ENCODE measurements at places on chromosomes 5 and 9.

DNA sequence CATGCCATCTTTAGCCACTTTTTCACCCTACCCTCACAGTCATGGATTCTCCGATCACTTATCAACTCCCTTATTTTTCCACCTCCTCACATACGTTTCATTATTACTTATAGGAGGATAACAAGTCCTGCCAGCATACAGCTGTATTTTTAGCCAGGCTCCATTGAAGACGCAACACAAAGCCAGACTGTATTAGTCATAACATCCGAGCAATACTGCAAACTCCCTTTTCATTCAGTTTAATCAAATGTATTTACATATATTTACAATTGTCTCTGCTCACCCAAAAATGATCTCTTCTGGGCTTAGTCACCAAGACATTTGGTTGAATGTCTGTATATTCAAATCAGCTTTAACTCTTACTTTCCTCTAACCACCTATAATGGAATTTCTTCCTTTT lies 126.4 kb upstream of the PRLR start:
- no peak for DNase-seq

DNA sequence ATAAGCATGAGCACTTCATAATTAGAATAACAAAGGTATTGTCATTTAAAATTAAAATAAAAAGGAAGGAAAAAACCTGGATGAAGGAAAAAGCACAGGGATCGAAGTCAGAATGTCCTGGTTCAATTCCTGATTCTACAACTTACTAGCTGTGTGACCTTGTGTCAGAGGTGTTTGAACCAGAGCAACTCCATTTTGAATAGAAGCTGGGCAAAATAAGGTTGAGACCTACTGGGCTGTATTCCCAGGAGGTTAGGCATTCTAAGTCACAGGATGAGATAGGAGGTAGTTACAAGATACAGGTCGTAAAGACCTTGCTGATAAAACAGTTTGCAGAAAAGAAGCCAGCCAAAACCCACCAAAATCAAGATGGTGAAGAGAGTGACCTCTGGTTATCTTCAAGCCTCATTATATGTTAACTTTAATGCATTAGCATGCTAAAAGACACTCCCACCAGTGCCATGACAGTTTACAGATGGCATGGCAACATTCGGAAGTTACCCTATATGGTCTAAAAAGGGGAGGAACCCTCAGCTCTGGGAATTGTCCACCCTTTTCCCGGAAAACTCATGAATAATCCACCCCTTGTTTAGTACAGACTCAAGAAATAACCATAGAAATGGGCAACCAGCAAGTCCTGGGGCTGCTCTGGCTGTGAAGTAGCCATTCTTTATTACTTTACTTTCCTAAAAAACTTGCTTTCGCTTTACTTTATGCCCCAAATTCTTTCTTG lies 412.7 kb downstream of the PIK3R1 start:
- DNase-seq, result no peak

- DNase-seq, result no peak
Measured at GRCh38 chr5:99076723-99077640, 148.2 kb upstream of the CHD1 start.

DNA sequence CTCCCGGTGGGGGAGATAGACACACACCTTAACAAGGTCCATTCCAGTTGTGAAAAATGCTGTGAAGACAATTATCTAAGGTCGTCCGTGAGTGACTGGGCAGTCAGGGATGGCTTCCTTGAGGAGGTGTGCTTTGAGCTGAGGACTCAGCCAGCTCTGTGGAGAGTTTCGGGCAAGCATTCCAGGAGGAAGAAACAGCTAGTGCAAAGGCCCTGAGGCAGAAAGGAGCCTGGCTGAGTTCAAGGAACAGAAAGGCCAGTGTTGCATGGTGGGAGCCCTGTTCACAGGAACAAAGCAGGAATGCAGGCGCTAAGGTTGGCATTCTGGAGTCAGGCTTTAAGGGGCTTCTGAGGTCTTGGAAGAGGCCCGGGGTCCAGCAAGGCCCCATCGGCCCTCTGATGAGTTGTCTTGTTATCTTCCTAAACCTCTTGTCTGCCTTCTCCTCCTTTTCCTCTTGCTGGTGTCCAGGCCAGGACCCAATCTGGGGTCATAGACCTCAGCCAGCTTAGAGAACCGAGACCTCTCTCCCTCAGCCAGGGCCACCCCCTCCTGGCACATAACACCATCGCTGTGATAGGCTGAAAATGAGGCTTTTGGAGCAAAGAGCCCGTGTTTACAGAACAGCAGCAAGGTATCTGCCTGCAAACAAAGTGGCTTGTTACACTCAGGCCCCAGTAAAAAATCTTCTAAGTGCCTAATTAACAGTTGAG lies 270.2 kb upstream of the MVB12B start:
- DNase-seq, result no peak

DNA sequence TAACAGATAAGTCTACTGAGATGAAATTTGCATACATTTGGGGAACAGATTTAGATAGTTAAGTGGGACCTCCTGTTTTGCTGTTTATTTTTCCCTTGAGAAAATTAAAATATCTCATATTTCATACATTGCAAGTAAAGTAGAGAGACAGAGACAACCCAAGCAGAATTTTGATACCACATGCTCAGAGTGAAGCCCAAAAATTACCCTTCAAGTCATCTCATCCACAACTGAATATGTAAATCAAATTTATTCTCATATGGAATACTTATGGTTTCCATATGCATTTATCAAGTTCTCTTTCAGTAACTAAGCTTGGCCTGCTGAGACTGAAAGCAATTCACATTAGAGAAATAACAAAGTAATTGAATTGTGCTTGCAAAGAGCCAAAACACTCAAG lies 474.4 kb downstream of the SEMA5A start:
- no peak for DNase-seq

GRCh38 chr9:90552317-90552716 lies 90.3 kb downstream of the DIRAS2 start:
- DNase-seq, result no peak

- DNase-seq, result no peak
Measured at GRCh38 chr9:124133727-124134126, 122.2 kb downstream of the LHX2 start.

DNA sequence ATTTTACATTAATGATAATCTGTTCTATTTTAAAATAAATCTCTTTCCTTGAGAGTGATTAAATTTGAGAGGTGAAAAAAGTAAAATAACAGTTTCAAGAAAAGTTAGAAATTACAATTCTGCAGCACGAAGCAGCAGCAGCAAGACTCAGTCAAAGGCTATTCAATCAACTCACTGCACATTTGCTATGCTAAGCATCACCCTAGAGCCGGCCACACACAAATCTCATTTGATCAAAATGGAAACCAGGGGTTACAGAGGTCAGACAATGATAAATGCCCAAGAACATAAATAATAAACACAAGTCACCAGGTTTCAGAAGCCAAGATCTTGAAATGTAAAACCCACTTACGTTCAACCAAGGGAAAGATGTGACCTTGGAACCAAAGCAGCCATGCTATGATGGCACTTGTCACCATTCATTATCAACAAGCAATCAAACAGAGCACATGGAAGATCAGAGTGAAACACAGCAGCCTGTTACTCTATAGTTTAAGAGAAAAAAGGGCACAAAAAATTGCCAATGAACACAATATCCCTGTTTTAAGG lies 136.0 kb downstream of the EPB41L4A start:
- no peak for DNase-seq

DNA sequence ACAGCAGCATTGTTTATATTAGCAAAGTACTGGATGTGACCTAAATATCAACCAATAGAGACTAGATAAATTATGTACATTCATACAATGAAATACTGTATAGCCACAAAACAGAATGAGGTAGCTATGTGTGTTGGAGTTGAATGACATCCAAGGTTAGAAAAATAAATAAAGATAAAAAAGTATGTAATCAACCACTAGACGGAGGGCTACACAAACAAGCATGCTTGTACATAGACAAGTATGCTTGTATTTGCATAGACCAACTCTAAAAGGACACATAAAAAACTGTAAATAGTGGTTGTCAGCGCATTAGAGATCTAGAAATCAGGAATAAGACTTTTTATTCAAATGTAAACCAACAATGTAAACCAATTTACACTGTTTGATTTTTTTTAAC lies 3.0 kb downstream of the FEM1C start:
- DNase-seq, result no peak

DNA sequence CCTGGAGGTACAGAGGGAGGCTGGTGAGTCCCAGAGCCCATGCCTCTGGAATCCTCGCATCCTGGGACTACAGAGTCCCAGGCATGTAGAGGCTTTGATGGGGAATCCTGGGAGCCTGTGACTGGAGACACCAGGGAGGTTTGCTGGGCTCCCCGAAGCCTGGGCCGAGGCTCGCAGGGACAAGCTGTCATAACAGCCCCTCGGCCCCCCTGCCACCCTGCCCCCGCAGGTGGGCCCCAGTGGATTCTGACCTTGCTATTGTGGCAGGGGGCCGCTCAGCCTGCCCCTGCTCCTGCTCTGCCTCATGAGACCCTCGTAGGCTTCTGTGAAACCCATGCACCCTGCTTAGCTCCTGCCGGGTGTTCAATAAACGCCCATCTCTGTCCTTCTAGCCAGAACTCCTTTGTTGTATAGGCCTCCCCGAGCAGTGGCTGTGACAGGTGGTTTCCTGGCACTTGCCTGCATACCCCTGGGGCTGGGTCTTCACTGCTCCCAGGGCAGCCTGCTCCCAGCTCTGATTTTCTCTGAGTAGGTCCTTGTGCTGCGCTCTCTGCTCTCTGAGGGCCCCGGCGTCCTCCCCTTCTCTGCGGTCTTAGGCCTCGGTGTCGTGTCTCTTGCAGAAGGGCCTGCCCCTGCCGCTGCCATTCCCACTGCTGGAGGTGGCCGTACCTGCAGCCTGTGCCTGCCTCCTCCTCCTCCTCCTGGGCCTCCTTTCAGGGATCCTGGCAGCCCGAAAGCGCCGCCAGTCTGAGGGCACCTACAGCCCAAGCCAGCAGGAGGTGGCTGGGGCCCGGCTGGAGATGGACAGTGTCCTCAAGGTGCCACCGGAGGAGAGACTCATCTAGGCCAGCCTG lies 20.4 kb downstream of the CRB2 start:
- no peak for DNase-seq

DNA sequence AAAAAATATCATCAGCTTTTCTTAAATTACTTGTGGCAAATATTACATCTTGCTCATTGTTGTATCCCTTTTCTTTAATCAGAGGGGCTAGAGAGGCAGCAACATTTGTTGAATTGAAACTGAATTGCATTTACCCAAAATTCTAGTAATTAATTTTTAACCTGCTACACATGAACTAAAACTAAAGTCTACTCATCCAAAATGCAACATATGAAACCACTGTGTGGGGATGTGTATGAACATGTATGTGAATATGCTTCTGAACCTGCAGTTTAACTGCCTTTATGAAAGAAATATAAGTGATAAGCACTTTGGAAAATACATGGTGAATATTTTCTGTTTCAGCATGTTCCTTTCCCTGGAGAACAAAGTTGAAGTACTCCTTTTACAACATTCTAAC lies 158.5 kb downstream of the KIAA0825 start:
- DNase-seq, result no peak

GRCh38 chr9:17217272-17217671 lies 82.4 kb downstream of the CNTLN start:
- no peak for DNase-seq

DNA sequence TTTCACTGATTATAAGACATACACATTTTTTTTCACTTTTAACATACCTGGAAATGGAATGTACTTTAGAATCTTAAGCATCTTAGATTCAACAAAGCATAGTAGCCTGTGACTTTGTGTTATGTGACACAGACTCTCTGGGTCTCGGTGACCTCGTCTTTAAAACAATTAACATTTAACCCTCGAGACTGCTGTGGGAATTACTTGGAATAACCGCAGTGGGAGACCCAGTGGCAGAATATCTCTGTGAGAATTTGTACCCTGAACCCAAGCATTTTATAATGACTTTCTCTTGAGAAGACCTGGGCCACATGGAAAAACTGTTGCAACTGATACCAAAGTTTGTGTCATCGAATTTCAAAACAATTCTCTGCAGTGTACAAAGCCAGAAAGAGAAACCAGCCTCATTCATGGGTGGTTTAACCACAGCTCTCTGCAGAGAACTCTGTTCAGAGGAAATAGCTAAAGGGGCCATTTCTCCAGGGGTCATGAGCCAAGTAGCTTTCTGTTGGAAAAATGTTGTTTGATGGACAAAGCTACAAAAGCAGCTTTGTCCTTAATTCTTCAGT lies 10.0 kb upstream of the RETREG1 start:
- no peak for DNase-seq

All from stimulated activated CD4-positive, alpha-beta T cell treated with anti-CD3 and anti-CD28 coated beads, TNF-alpha, amount 100 ng/mL, for 4 hours (primary cell).